A172 (cell line): ENCODE measurements at places on chromosomes 6 and 20. TPM values are rescaled to one million over a fixed set of nuclear protein-coding genes. Genes with fewer than 3 reads are reported as not detected.

Gene CD40
- total RNA-seq, result not detected in 2 replicates

Gene XPO5
- 49.0 and 50.1 TPM in 2 replicates for total RNA-seq

Gene ZNF311
- 0.72 and 1.2 TPM in 2 replicates for total RNA-seq

Gene TSPO2
- total RNA-seq, result not detected in 2 replicates

- DNase-seq, result no peak
Observed at GRCh38 chr6:46023216-46023915, 7.7 kb upstream of the CLIC5 start.

GRCh38 chr6:117440706-117441525 lies 15.2 kb upstream of the ROS1 start:
- DNase-seq, result peak; percentile 91

DNA sequence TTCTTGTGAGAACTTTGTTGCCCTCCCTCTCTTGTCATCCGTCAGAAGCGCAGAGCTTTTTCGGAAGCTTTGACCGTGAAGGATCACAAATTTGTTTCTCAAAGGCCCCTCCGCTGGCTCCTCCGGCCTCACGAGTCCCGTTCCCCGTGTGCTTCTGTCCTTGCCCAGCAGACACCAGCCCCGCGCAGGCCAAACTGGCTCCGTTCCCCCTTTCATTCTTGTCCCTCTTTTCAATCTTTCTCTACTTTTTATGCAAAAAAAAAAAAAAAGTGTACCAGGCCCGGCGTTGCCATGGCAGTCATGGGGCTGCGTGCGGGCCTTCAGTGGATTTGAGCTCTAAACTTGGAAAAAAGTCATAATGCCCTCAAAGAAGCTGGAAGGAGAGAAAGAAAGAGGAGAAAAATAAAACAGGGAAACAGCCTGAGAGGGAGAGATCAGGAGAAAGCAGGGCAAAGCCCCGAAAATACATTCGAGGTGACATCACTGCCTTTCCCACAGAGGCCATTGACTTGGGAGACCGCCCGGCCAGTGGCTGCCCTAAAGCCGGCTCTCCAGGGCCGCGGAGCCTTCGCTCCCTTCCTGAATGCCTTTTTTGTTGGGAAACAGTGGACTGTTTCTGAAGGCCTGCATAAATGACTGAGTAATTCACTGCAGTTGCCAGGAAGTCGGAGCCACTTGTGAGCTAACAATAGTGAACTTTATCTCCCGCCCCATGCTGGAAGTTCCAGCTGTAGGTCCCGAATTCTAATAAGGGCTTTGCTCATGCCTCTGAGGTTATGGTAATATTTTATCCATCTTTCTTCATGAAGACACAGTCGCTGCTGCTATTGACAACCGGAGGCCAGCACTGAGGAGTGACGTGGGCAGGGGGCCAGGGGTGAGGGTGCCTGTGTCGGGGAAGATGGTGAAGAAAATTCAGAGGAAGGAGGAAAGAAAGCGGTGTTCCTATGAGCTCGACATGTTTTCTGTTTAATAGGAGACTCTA lies 670.9 kb downstream of the QKI start:
- no peak for DNase-seq

- no peak for DNase-seq
Observed at GRCh38 chr6:156963712-156964700, 186.8 kb downstream of the ARID1B start.

DNA sequence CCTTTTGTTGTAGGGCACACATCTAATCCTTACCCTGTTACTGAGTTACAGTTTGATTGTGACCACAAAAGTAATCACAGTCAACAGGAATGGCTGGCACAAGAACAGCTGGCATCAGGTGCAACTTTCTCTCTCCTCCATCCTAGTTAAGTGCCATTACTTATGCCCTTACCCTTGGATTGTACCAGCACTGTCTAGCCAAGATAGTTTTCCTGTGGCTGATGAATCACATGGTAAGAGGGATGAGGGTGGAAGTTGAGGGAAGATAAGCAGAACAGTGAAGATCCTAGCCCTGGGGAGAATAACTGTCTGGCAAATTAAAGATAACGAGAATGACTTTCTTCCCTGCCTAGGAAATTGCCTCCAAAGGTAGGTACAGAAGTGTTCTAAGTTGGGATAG lies 42.0 kb downstream of the RNF217 start:
- peak; percentile 67 for DNase-seq

- no peak for DNase-seq
Observed at GRCh38 chr6:13304101-13304500, 24.2 kb downstream of the TBC1D7 start.
